ENCODE measurements at places on chromosomes 3 and 15.

DNA sequence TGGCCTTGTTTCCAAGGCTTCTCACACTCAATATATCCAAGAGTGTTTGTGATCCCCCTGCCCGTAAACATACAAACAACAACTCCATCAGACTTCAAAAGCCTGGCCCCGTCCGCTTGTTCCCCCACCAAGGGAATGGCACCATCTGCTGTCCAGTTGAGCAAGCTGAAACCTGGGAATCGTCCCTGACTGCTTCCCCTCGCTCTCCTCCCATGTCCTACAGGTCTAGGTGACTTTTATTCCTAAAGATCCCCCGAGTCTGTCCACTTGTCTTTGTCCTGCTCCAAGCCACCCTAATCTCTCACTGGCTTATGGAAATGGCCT, 27.9 kb upstream of the FAM174B start:
- DNase-seq = no peak

DNA sequence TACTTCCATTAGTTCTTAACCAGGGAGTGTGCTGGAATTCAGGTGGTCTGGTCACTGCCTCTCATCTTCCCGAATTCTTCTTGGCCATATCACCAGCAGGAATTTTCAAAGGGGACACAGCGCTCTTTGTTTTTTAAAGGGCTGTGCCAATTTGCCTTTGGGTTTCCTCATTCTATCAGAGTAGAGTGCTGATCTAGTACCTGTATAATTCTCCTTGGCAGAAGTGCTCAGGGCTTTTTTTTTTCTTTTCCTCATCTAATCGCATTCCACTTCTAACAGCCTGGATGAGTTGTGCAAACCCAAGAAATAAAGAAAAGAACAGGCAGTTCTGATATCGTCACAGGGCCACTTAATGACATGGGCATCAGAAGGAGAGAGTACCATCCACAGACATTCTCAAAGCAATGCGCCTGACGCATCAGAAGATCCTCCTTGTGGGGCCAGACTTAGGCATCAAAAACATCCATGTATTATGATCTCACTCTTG, 121.0 kb downstream of the ASB7 start:
- DNase-seq = no peak

- no peak for DNase-seq
Observed at GRCh38 chr3:87568331-87568730, 291.9 kb upstream of the POU1F1 start.

GRCh38 chr3:191557322-191557721, 96.4 kb downstream of the PYDC2 start:
- no peak for DNase-seq

GRCh38 chr3:141083836-141084649, 32.9 kb downstream of the SPSB4 start:
- DNase-seq = no peak

- no peak for DNase-seq
Observed at GRCh38 chr15:71888797-71889196, 78.4 kb downstream of the NR2E3 start.

DNA sequence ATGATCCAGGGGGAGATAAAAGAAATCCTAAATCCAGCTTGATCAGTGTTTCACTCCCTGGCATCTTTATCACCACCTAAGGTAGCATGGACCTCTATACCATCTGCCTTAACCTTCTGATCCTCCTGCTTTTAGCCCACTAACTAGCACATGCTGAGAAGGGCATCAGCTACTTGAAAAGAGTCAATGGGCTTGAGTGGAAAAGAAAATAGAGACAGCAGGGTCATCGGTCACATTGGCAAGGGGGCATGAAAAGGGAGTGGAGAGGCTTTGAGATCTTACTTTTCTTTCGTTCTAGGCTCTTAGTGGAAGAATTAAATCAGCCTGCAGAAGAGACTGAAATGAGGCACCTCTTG, 239 bp upstream of the ZFYVE19 start:
- DNase-seq = no peak

- peak; percentile 68 for DNase-seq
Observed at GRCh38 chr15:99424978-99425656, 140.7 kb upstream of the MEF2A start.

GRCh38 chr15:58348095-58348812, 83.5 kb upstream of the LIPC start:
- no peak for DNase-seq

GRCh38 chr3:126911162-126912026, 71.5 kb upstream of the PLXNA1 start:
- no peak for DNase-seq

DNA sequence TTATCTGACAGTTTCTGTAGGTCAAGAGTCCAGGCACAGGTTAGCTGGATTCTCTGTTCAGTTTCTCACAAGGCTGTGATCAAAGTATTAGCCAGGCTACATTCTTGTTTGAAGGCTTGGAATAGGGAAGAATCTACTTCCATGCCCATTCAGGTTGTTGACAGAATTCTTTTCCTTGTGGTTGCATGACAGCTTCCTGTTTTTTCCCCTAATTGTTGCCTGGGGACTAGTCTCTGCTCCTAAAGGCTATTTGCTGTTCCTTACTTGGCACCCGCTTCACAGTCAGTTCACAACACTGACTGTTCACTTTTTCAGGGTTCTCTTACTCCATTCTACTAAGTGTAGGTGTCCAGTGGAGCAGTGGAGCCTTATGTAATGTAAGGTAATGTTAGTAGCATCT, 115.4 kb upstream of the GBE1 start:
- no peak for DNase-seq

GRCh38 chr15:73959012-73959581, 32.8 kb downstream of the LOXL1 start:
- no peak for DNase-seq

- no peak for DNase-seq
Observed at GRCh38 chr15:31574766-31575165, 248.1 kb downstream of the KLF13 start.

- no peak for DNase-seq
Observed at GRCh38 chr3:148951599-148952361, 39.6 kb upstream of the GYG1 start.

DNA sequence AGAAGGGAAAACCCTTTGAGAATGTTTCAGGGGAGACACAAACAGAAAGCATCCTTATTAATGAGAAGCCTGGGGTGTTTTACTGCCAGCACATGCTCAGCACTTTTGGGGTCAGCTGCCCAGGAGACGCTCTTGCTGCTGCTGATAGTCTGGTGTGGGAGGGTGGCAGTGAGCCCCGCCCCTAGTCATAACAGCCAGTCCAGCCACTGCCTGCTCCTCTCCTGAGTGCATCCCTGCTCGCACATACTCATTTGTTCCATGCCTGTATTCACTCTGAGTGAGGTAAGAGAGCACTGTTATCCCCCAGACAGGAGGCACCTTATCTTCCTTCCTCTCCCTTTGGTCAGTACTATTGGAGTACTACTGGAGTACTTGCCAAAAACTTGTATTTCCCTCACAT, 101.3 kb downstream of the ETFA start:
- no peak for DNase-seq

DNA sequence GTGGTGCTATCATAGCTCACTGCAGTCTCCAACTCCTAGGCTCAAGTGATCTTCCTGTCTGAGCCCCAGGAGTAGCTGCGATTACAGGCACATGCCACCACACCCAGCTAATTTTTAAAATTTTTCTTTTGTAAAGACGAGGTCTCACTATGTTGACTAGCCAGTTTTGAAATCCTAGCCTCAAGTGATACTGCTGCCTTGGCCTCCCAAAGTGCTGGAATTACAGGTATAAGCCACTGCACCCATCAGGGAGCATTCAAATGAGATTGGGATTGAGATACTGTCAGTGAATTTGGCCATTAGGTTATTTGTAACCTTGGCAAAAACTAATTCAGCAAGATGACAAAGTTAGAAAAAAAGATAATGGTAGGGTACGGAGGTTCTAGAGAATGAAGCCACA, 21.7 kb downstream of the EDC3 start:
- no peak for DNase-seq

Measured in activated naive CD4-positive, alpha-beta T cell treated with anti-CD3 and anti-CD28 coated beads, Interleukin-2, amount 50 U/mL, for 16 hours (primary cell).